ENCODE measurements at places on chromosomes 5 and 9.

DNA sequence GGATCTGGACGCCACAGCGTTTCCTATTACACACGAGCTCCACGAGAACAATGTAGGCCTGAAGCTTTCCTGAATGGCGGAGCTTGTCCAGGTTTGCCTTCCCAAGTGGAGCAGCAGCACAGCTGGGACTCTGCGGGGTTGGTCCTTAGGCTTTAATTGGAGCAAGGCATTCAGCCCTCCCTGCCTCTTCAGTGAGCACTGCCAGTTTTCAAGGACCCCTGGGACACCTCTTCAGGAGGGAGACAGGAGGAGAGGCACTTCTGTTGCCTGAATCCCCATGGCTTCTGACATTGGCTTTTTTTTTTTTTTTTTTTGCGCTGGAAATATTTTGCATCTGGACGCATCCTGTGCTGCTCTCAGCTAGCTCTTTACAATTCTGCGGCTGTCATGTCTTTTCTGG is 179.4 kb downstream of the SEMA6A start:
- DNase-seq = no peak

- no peak for DNase-seq
Measured at GRCh38 chr5:174086751-174087150, 41.2 kb downstream of the NSG2 start.

DNA sequence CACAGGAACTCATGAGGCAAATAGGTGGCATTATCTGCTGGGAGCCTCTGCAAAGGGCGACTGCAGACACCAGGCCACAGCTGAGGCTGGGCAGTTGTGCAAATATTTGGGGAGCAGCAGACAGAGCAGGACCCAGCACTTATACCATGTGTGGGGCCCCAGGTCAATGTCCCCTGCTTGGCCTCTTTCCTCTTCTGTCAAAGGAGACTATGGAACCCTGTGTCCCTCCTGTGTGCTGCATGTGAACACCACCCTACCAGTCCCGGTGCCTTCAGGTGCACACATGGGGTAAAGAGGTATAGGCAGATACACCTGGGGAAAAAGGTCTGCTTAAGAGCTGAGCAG is 50.8 kb downstream of the ROR2 start:
- no peak for DNase-seq

- DNase-seq = no peak
Measured at GRCh38 chr9:119074017-119074416, 295.2 kb downstream of the BRINP1 start.

GRCh38 chr5:2750026-2750757 is 1.3 kb downstream of the IRX2 start:
- DNase-seq = no peak

DNA sequence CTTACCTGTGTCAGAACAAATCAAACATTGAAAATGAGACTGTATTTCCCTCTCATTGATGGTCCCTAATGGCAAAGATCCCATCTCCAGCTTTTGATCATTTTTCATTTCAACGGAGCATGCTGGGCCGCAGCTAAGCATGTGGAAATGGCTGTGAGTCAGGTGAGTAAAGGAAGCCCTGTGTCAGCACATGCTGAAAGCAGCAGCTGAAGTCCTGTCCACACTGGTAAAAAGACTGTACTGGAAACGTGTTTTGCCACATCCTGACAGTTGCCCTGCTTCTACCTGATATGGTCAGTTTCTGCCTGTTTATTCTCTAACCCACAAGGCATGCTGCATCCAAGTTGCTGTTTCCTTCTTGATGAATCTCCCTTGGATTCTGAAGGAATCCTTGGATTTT is 330.1 kb downstream of the EFNA5 start:
- no peak for DNase-seq

DNA sequence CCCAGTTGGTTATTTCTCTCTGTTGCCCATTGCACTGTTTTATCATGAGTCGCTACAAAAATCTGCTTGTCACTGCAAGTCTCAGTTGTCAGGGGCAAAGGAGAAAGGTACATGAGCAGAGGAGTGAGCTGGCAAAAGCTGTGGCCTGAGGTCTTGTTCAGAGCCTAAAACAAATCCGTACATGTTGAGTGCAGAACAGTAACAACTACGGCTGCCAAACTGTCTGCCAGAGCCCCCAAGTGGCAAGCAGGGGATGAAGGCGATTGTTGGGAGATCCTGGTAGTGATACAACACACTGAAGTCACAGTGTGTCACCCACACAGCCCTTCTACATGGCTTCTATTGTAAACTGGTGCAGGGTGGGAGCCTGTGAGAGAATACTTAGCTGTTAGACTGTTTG is 50.9 kb downstream of the BRINP1 start:
- DNase-seq = no peak

Data from urothelium cell line (cell line).